ENCODE measurements at places on chromosomes 1 and 21. TPM values are rescaled to one million over a fixed set of nuclear protein-coding genes. Genes with fewer than 3 reads are reported as not detected.

GRCh38 chr1:31818206-31818605 is 2.4 kb upstream of the SPOCD1 start:
- no peak for DNase-seq
- no peak overlapping the region for H3K27ac ChIP-seq
- no peaks in the 10 kb centered on the region for H3K36me3 ChIP-seq
- H3K27me3 ChIP-seq = no peaks in the 10 kb centered on the region
- no peak overlapping the region for H3K4me3 ChIP-seq

- H3K4me1 ChIP-seq = no peaks in the 10 kb centered on the region
- H3K36me3 ChIP-seq = no peaks in the 10 kb centered on the region
- no peak overlapping the region for H3K4me3 ChIP-seq
- no peak for DNase-seq
- no peaks in the 10 kb centered on the region for H3K27me3 ChIP-seq
Observed at GRCh38 chr1:6011161-6011945, 19.1 kb upstream of the NPHP4 start.

- H3K4me1 ChIP-seq = peaks cover 26% of the 10 kb centered on the region
- H3K4me3 ChIP-seq = no peak overlapping the region
- DNase-seq = no peak
- H3K27me3 ChIP-seq = peaks cover 3% of the 10 kb centered on the region
Observed at GRCh38 chr1:165699577-165699976, 1.2 kb upstream of the ALDH9A1 start.

CFAP107 gene
- not detected for total RNA-seq

Measured in transverse colon (tissue), 4 donors.